CD4-positive, alpha-beta T cell treated with Interleukin-6 at 100 ng/mL for 8 hours (primary cell): ENCODE measurements at places on chromosomes 3 and 15.

DNA sequence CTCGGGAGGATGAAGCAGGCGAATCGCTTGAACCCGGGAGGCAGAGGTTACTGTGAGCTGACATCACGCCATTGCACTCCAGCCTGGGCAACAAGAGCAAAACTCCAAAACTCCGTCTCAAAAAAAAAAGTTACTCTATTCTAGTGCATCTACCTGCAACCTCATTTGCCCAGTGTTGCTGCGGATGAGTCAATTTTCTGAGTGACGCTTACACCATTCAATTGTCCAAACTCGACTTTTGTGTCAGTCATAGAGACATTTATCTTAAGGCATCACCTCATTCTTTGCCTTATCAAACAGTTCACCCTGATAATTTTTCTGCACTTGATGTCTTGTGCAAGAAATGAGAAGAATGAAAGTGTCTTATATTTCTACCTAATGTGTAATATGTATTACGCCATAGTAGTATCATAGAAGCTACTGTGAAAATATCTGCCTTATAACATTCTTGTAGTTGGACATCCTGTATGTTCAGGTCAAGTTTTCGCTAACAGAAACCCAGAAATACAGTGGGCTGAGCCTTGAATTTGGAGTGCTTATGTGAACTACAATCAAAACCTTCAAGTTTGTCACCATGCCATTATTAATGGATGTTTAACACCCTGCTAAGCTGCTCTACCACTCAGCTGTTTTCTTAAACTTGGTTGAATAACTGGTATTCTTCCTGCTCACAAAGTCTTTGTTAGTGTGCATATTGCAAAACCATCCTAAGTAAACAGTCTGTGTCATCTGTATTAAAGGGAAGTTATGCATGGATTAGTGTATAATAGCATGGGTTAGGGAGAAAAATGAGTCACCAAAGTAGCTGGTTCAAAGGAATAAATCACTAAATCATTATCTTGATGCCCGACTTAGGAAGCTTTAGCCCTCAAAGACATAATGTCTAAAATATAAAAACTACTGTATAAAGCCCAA, 531.0 kb upstream of the NR2F2 start:
- no peak for DNase-seq

DNA sequence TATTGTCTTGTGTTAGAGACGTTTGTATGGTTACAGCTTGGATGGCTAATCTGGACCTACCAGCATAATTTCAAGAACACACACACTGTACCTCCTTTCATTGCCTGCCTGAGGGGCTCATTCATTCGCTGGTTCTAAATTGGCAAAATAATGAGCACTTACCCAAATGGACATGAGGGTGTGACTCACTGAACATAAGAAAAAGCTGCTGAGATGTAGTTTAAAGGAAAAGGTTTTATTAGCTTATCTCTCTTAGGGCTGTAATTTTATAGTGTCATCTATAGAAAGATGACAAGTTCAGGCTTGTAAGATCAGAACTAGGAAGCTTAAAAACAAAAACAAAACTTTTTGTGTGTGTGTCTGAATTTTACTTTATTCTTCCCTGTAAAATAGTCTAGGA, 120.7 kb upstream of the WNT7A start:
- DNase-seq, result no peak

GRCh38 chr3:99499235-99500158, 138.9 kb upstream of the COL8A1 start:
- no peak for DNase-seq

DNA sequence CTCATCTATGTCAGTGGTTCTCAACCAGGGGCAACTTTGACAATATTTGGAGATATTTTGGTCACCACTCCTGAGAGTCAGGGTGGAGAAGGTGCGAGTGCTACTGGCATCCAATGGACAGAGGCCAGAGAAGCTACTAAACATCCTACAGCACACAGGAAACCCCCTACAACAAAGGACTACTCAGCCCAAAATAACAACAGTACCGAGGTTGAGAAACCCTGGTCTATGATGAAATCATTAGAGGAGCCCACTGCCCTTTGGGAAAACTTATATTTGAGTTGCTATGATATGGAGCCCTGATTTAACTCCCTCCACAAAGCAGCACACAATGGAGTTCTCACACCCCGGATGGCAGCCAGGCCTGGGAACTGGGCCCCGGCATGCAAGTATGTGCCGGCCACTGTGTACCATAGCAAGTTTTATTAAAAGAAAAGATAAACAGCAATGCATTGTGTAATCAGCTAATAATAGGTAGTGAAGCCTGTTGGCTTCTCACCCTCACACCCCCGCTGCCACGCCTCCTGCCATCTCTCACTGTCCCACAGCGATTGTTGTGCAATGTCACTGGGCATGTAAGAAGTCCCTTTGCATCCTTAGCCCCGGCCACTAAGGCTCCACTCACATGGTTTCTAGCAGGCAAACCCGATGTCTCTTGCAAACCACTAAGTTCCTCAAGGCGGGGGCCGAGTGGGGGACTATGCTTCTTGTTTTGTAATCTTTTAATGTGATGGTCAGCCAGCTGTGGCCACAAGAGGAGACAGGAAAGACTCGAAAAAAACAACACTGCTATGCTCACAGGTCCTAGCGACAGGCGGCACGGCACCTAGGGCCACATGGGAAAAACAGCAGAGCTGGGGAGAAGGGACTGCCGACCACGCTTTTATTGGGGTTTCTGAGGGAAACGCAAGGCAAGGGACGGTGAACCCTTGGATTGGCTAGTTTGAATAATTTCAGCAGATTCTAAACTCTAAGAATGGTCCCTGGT, 110.0 kb downstream of the AQP9 start:
- no peak for DNase-seq

- no peak for DNase-seq
Measured at GRCh38 chr3:76402926-76403325, 617.6 kb upstream of the ZNF717 start.

DNA sequence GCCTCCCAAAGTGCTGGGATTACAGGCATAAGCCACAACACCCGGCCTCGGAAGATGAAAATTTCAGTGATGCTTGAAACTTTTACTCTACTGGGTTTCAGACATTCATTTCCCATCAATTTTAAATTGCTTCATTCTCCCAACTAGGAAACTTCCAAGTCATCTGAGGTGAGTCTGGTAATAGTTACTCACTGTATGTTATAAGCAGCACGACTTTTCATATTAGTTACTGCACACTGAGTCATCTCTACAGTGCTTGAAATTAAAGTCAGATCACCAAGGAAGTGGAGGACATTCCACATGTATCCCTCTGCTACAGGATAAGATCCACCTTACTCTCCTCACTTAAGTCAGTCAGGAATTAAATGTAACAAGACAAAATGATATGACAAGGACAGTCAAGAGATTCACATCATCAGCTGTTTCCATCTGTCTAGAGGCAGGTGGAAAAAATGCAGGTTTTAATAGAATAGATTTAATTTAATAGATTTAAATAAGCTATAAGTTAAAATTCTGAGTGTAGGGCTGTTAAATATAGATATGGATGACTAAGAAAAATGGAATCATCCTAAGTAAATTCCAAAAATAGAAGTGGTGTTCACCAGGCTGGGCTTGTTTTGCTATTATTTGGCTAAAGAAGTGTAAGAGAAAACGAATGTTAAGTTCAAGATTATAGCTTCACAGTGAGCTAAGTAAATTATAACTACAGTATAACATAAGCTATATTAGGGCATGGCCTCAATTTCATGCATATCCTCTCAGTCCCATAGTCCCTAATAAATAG, 104.4 kb downstream of the TMCO5A start:
- DNase-seq, result no peak

- no peak for DNase-seq
Measured at GRCh38 chr3:168693870-168694269, 598.1 kb upstream of the GOLIM4 start.

GRCh38 chr3:29515451-29515850, 234.6 kb downstream of the RBMS3 start:
- DNase-seq, result no peak

DNA sequence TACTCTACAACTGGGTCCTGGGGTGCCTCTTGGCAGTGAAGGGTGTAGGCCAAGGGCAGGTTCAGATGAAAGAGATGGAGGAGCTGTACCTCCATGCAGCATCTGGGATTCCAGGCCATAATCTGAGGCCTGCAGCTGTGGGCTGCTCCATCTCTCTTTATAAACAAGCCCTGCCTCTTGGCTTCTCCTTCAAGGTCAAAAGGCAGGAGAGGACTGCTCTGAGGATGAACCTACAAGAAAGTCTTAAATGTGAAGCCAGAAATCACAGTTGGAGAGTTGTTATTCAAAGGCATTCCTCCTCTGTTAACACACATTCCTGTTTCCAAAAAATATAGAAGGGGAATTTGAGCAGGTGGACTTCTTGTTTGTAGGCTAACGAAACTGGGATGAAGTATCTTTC, 355.5 kb downstream of the NTRK3 start:
- DNase-seq, result no peak

DNA sequence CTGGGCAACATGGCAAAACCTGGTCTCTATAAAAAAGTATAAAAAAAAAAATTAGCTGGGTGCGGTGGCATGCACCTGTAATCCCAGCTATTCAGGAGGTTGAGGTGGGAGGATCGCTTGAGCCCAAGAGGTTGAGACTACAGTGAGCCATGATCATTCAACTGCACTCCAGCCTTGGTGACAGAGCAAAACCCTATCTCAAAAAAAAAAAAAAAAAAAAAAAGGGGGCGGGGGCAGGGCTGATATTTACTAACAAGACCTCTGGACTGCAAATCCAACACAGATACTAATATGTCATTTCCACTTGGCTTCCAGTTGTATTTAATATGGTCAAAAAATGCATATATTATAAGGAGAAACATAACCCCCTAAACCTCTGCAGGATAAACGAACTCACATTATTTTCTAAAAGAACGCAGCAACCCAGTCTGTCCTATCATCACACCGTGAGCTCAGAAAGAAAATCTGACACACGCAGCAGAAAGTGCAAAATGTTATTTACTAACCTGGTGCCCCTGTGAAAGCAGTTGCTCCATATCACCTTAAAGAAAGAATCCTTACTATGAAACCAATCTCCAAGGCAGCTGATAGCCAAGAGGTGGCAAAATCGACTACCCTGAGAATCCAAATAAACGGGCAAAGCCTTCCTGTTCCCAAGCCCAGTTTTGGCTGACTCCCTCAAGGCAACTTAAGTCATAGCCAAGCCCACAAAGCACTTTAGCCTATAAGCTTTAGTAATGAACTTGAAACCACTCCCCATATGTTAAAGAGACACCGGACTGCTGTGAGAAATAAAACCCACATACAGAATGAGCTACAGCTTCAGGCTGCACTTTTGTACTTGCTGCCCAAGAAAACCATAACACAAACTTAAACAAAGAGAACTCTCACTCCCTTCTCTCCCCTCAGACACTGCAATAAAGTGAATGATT, 39.3 kb downstream of the PLD1 start:
- DNase-seq, result no peak
